SW 1271 (cell line): ENCODE measurements at places on chromosomes 12 and 14.

DNA sequence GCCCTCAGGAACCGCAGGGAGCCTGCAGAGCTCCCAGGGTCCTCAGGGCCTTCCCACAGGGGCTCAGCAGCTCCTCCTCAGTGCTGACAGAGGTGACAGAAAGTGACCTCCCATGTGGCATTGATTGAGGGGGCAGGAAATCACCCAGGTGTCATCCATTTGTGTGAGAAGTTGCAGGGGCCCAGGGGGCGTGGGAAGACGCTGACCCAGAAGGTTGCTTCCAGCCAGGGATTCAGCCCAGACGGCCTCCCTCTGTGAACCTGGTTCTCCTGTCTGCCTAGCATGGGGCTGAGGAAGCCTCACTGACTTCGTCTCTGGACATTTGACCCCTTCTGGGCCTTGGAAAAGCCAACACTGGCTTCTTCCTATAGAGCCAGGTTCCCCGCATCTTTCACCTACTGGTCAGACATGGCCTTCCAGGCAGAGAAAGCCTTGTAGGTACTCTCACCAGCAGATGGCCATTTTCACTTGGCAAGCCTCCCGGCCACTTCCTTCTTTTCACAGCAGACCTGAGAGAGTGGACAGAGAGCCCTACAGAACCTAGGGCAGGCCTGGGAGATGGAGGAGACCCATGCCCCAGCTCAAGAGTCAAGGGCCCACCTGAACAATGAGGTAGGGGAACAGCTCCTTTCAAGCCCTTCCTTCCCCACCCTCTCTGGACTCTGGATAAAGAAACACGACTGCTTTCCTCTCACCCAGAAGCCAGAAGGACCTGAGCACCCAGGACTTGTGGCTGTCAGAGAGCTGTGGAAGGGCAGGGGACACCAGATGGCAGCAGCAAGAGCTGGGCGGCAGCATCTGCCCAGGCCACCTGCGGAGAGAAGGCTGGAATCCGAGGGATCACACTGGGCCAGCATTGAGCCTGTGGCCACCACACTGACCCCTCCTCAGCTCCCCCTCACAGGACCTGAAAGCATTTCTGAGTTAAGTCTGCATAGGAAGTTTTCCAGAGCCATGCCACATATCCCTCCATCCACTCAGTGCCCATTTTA is 377.8 kb downstream of the DPF3 start:
- DNase-seq: no peak

- DNase-seq: peak; percentile 57
Observed at GRCh38 chr12:38328306-38328895, 11.8 kb downstream of the ALG10B start.

GRCh38 chr12:119940897-119941296 is 48.1 kb upstream of the BICDL1 start:
- DNase-seq: no peak

GRCh38 chr12:57164966-57165625 is 17.7 kb upstream of the LRP1-AS start:
- no peak for DNase-seq

- no peak for DNase-seq
Observed at GRCh38 chr14:37142835-37143401, 29.5 kb downstream of the SLC25A21 start.

- no peak for DNase-seq
Observed at GRCh38 chr14:90301668-90302090, 30.1 kb downstream of the NRDE2 start.

DNA sequence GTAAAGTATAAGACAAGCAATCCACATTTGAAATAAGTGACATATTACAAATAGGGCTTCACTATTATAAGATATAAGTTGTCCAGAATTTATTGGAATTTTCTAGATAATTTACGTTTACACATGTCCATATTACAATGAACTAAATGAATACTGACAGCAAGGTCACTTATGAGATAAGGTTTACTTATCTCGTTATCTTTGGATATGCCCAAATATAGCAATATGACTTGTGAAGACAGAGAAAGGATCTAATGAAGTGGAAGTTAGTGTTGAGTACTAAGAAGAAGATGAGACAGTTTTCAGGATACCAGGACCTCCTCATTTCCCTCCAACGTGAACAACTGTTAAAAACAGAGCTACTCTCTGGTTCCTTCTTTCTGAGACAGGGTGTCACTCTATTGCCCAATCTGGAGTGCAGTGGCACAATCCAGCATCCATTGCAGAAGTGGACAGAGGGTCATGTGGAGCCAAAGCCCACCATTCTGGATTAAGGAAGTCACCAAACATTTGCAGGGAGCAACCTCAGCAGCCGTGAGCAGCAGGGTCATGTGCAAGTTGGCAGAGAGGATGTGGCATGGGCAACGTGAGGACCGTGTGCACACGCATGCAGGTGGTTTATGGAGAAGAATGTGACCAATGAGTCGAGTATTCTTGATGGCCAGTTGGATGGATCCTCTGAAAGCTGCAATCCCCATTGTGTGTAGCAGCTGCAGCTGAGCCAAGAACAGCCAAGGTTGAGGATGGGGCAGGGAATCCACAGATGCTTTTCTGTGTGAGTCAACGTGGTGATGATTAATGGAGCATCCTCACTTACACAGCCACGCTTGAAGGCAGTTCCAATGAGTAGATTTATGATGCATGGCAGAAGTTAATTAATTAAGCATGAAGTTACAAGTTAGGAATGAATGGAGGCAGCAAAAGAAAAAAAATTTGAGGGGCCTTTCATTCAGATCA is 111.0 kb downstream of the BICD1 start:
- peak; percentile 43 for DNase-seq

GRCh38 chr12:63876980-63877379 is 32.5 kb downstream of the SRGAP1 start:
- DNase-seq: no peak

DNA sequence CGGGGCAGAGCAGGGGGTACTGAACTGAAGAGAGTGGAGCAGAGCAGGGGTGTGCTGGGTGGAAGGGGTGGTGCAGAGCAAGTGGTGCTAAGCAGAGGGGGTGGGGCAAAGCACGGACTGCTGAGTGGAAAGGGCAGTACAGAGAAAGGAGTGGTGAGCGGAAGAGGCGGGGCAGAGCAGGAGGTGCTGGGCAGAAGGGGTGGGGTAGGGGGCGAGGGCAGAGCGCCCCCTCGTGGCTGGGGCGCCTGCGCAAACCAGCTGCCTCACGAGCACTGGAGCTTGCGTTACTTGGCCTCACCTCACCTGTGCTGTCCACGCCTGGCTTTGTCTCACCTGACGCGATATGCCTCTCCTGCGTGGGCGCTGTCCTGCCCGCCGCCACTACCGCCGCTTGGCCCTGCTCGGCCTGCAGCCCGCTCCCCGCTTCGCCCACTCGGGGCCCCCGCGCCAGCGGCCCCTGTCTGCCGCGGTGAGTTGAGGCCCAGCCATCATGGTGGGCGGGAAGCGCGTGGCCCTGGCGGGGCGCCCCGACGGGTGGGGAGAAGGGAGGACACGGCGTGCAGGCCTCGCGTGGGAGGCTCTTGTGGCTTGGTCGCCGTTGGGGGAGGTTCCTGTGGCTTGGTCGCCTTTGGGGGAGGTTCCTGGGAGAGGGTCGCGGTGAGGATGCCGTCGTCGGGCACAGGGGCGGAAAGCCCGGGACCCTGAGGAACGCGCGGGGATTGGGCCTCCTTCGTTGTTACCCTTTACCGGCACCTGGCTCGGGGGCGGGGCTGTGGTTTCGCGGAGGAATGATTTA is at the start of gene COX8C:
COX8C (plus strand) TSS at position 257 of the 796 bp plus-strand sequence; CDS start at position 344, 87 bp downstream.
- DNase-seq: no peak

GRCh38 chr12:3931206-3931605 is 58.0 kb upstream of the PARP11 start:
- no peak for DNase-seq

- DNase-seq: no peak
Observed at GRCh38 chr12:130156652-130157275, 5.5 kb upstream of the FZD10 start.

DNA sequence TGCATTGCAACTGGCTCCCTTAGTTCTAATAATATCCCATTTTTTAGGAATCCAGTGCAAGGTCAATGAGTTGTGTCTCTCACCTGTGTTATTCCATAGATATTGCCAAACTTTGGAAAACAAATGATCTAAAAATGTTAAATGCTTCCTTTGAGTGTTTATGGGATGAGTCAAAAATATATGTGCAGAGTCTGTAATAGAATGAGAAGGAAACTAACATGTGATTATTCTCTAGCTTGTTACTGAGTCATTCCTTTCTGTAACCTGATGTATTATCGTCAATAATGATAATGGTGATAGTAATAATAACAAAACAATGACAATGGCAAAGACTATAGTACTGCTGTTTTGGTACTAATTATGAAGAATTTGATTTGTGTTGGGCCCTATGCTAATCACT is 11.5 kb downstream of the ACSS3 start:
- no peak for DNase-seq

DNA sequence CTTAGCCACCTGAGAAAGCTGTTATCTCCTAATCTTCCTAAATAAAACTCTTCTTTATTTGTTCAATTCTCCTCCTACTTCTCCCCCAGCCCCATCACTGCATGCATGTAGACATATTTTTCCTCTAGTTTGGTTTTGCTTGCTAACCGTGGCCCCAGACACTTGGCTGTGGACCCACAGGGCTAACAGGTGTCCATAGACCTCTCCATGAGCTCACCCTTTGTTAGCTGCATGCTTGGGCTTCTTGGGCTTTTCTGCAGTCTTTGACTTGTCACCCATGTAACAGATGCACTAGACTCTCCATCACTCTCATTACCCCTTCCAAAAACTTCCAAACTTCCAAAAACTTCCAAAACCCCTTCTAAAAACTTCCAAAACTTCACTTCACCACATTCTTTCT is 59.2 kb upstream of the PLEKHA5 start:
- no peak for DNase-seq

DNA sequence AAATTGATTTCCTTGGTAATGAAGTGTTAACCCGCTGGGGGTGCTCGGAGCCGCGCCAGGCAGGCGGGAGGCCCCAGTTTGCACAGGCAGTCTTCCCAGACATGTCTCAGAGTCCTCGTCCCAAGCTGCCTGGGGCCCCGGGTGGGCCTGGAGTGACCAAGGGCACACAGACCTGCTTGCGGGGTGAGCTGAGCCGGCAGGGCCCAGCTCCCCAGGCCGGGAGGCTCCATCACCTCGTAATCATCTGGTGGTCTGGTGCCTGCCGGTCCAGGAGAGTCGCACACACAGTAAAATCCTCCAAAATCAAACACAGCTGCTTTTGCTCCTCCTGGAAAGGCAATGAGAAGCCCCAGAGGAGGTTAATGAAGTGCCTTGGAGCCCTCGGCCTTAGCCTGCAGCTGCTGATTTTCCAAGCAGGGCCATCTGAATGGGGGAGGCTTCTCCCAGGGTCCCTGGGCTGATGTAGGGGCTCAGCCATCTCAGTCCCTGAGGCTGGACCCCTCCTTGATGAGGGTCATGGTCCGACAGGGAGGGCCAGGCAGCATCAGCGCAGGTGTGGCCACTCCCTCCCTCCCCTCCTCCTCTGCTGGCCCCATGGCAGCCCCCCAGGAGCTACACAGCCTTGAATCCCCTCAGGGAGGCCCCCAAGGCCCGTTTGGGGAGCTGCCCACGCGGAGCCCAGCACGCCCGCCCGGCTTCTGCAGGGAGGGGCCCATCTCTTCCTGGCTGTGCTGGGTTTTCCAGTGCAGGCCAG is 39.4 kb upstream of the FBRSL1 start:
- no peak for DNase-seq

DNA sequence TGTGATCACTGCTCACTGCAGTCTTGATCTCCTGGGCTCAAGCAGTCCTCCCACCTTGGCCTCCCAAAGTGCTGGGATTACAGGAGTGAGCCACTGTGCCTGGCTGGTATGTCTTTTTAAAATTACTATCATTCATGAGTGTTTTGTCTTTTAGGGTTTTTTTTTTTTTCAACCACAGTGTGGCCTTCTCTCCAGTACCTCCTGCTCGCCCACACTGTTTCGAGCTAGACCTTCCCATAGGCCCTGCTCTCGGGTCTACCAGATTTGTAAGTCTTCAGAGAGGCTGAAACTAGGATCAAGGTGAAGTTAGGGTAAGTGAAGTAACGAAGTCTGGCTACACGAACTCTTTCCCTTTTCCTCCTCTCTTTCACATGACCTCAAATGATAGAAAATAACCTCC is 1.5 kb downstream of the BIN2 start:
- DNase-seq: no peak

GRCh38 chr14:57918791-57919190 is 52.9 kb upstream of the SLC35F4 start:
- no peak for DNase-seq

DNA sequence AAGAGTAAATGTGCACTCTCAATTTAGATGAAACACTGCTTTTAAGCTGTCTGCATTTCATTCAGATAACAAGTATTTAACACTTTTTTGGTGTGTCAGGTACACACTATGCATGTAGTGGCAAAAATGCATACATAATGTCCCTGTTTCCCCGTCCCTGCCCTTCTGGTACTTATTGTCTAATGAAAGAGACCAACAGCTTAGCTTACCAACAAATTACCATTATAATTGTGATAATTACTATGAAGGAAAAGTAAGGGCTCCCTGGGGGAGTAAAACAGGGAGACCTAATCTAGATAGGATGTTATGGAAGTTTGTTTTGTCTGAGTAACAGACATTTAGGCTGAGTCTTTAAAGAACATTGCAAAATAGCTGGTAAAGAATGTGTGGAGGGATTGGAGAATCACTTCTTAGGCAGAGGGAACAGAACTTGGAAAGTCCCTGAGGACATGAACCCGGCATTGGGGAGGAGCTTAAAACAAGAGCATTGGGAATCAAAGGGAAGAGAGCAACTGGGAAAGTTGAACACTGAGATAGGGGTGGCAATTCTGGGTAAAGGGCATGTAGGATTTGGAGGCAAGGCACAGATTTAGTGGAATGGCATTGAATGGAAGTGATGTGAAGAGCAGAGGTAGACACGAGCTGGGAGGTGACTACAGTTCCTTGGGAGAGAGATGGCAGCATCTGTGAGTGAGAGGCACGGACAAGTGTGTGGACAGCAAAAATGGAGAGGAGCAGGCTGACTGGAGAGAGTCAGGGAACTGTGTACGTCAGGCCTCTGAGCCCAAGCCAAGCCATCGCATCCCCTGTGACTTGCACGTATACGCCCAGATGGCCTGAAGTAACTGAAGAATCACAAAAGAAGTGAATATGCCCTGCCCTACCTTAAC is 181.6 kb downstream of the GRIP1 start:
- DNase-seq: no peak
